Skeletal muscle tissue (tissue), 5 donors: ENCODE measurements at places on chromosomes 5 and 9. TPM values are rescaled to one million over a fixed set of nuclear protein-coding genes. Genes with fewer than 3 reads are reported as not detected.

SLC30A5 gene
- 32.4 TPM for total RNA-seq

SH3TC2 gene
- total RNA-seq, result 5.7 TPM

BTNL8 gene
- total RNA-seq, result not detected

IFNA10 gene
- not detected for total RNA-seq

RNF208 gene
- not detected for total RNA-seq

LHX3 gene
- total RNA-seq, result not detected
